ENCODE measurements at places on chromosomes 13 and 19.

DNA sequence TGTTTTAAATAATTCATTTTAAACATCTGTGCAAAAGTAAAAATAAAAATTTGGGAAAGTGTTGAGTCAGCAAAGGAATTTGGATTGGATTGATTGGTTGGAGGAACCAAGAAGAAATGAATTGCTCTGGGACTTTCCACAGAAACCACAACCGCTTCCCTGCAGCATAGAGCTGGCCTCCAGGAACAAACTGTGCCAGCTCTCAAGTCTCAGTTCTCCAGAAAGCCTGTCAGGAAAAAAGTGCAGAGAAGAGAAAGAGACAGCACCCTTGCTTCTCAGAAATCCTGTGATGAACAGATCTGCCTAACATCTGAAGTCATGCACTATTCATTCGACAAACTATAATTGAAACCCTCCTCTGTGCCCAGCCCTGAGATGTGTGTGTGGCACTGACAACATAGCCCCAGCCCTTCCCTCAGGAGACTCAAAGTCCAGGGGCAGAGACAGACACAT lies 14.8 kb downstream of the LYPD3 start:
- H3K4me3 ChIP-seq: no peak overlapping the region
- H3K36me3 ChIP-seq: no peaks in the 10 kb centered on the region
- no peaks in the 10 kb centered on the region for H3K27me3 ChIP-seq
- H3K4me1 ChIP-seq: no peaks in the 10 kb centered on the region

- no peak for DNase-seq
- H3K4me3 ChIP-seq: no peak overlapping the region
- H3K4me1 ChIP-seq: no peaks in the 10 kb centered on the region
- peak overlapping the region; percentile 90 for H3K27ac ChIP-seq
- H3K36me3 ChIP-seq: peaks cover 11% of the 10 kb centered on the region
These were observed 1.2 kb upstream of the NUMBL start for GRCh38 chr19:40691421-40692211.

GRCh38 chr13:26973946-26974345 lies 197.7 kb downstream of the USP12 start:
- no peak overlapping the region for H3K27ac ChIP-seq
- no peak for DNase-seq
- no peaks in the 10 kb centered on the region for H3K36me3 ChIP-seq
- H3K4me3 ChIP-seq: no peak overlapping the region

- H3K27ac ChIP-seq: no peak overlapping the region
- H3K4me1 ChIP-seq: peaks cover 3% of the 10 kb centered on the region
- H3K4me3 ChIP-seq: no peak overlapping the region
- DNase-seq: no peak
- H3K36me3 ChIP-seq: no peaks in the 10 kb centered on the region
These were observed 44.7 kb upstream of the TFDP1 start for GRCh38 chr13:113539822-113540221.

GRCh38 chr13:46561691-46562090 lies 8.7 kb downstream of the LRCH1 start:
- H3K27me3 ChIP-seq: no peaks in the 10 kb centered on the region
- H3K4me3 ChIP-seq: no peak overlapping the region
- H3K4me1 ChIP-seq: no peaks in the 10 kb centered on the region
- H3K27ac ChIP-seq: no peak overlapping the region

- peak; percentile 79 for DNase-seq
- H3K27me3 ChIP-seq: no peaks in the 10 kb centered on the region
- H3K4me3 ChIP-seq: peak overlapping the region; percentile 1
These were observed 330.8 kb downstream of the DLEU7 start for GRCh38 chr13:50512474-50513299.

- no peak overlapping the region for H3K27ac ChIP-seq
- no peak overlapping the region for H3K4me3 ChIP-seq
- H3K36me3 ChIP-seq: no peaks in the 10 kb centered on the region
- no peaks in the 10 kb centered on the region for H3K27me3 ChIP-seq
- H3K4me1 ChIP-seq: no peaks in the 10 kb centered on the region
These were observed 110.8 kb downstream of the TNFRSF19 start for GRCh38 chr13:23680845-23681669.

- H3K27me3 ChIP-seq: no peaks in the 10 kb centered on the region
- H3K36me3 ChIP-seq: no peaks in the 10 kb centered on the region
- no peak overlapping the region for H3K27ac ChIP-seq
- H3K4me3 ChIP-seq: no peak overlapping the region
These were observed 671.0 kb upstream of the SLITRK1 start for GRCh38 chr13:84553227-84553626.

DNA sequence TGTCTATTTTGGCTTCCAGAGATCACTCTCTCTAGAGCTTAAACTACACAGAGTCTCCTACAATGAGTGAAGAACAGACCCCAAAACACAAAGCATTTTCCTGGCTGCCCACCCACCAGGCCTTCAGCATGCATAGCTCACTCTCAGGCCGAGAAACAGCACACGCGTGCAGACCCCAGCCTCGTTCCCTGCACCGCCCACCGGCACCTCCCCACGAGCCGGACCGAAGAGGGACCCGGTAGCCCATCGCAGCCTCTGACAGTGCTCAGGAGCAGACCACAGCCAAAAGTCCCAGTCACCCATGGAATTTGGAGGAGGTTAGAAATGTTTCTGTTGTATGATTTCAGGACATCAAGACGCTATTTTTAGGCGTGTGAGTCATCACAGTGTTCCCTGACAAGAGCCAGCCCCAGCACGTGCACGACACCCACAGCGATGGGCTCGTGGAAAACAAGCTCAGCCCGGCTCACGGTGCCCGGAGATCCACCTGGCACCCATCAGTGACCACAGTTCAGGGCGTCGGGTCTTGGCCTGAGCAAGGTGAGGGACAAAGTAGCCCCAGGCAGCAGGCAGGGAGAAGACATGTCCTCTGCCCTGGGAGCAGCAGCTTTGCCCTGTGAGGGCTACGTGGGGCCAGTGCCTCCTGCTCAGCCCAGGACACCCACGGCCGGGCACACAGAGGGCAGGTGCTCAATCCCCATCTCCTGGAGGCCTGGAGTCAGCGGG lies 50.1 kb upstream of the SPACA7 start:
- H3K4me3 ChIP-seq: no peak overlapping the region
- no peak overlapping the region for H3K27ac ChIP-seq
- peaks cover 5% of the 10 kb centered on the region for H3K27me3 ChIP-seq
- DNase-seq: no peak
- H3K4me1 ChIP-seq: no peaks in the 10 kb centered on the region

DNA sequence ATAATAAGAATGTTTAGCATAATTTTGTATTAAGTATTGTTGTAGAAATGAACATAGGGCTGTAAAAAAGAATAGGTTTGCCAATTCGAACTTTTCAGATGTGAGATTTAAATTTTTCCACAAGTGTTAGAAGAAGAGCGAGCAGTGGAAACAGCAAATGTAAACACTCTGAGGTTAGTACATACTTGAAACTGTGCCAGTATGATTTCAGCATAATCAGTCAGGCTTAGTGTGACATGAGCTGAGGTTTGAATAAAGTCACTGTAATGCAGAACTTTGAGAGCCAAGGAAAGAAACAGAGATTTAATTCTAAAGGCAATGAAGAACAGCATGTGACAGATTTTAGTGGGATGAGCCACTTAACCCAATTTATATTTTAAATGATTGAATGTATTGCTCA lies 2166.4 kb downstream of the PCDH9 start:
- no peak overlapping the region for H3K27ac ChIP-seq
- no peaks in the 10 kb centered on the region for H3K4me1 ChIP-seq
- H3K36me3 ChIP-seq: no peaks in the 10 kb centered on the region
- no peak for DNase-seq
- H3K27me3 ChIP-seq: no peaks in the 10 kb centered on the region

DNA sequence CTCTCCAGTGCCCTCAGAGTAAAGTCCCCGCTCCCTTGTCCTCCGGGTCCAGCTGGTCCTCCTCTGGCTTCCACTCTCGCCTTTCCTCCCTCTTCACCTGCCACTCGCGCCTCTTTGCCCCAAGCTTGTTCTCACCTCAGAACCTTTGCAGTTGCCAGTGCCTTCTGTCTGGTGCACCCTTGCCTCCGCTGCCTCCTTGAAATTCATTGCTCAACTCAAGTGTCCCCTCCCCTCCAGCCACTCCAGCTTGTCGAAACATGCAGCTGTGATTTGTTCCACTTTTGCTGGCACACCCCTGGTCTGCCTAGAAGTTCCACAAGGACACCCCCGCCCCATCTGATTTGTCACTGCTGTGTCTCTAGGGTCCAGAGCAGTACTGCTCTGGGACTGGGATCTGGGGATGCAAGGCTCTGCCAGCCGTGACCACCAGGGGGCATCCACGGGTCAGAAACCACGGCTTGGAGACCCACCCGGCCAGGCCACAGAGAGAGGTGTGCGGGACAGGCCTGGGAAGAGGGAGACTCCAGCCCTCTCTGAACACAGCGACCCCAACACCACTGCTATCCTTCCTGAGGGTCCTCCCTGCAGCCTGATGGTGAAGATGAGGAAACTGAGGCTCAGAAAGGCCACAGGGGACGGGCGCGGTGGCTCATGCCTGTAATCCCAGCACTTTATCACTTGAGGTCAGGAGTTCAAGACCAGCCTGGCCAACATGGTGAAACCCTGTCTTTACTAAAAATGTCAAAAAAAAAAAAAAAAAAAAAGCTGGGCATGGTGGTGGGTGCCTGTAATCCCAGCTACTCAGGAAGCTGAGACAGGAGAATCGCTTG lies 49.9 kb downstream of the AP1M1 start:
- H3K27me3 ChIP-seq: no peaks in the 10 kb centered on the region
- H3K4me3 ChIP-seq: no peak overlapping the region
- H3K27ac ChIP-seq: peak overlapping the region; percentile 3

DNA sequence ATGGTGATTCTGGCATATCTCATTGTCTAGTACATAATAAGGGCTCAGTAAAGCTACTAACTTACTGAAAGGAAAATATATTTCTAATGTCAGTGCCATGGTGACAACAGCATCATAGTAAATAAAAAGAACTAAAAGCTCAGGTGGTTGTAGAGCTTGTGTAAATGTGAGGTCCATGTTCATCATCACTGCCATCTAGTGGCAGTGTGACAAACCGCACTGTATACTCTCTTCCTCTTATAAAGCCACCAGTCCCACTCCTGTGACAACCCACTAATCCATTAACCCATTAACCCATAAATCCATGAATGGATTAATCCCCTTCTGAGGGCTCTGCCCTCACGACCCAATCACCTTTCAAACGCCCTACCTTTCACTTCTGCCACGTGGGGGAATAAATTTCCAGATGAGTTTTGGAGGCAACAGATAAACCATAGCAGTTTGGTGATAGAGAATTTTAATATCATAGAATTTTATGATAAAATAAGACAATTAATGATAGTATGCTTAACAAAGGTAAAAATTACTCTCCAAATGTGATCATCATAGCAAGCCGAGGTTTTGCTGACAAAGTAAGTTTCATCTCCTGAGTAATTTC lies 160.4 kb upstream of the SGCG start:
- H3K4me3 ChIP-seq: no peak overlapping the region
- no peaks in the 10 kb centered on the region for H3K27me3 ChIP-seq
- H3K36me3 ChIP-seq: no peaks in the 10 kb centered on the region

DNA sequence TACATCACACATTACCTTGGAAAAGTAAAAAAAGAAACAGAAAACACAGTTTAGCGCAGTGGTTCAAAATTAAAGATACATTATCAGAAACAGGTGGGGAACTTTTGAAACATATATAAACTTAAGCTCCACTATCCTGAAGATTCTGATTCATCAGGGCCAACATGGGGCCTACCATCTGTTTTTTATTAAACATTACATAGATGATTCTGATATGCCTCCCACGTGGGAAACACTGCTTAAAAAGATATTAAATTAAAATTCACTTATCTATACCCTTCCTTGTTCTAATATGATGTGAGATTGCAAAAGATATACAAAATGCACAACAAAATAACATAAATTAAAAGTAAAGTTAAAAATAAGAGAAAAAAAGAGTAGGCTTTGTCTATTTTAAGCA lies 125.0 kb downstream of the VWA8 start:
- H3K36me3 ChIP-seq: no peaks in the 10 kb centered on the region
- H3K4me3 ChIP-seq: no peak overlapping the region
- no peaks in the 10 kb centered on the region for H3K4me1 ChIP-seq
- DNase-seq: no peak

DNA sequence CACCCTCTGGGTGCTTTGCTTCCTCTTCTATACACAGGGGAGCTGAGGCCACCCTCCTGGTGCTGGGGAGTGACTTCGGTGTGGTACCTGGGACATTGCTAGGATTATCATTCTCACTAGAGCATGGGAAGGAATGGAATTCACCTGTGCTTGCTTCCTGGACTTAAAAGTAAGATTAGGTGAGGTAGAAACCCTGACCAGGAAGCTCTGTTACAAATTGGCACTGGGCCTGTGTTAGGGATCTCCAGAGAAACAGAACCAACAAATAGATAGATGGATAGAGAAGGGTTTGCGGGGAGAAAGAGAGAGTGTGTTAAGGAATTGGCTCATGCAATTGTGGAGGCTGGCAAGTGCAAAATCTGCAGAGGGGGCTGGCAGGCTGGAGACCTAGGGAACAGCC lies 13.9 kb upstream of the SIAH3 start:
- no peaks in the 10 kb centered on the region for H3K36me3 ChIP-seq
- H3K4me3 ChIP-seq: no peak overlapping the region
- no peaks in the 10 kb centered on the region for H3K27me3 ChIP-seq
- no peak for DNase-seq

DNA sequence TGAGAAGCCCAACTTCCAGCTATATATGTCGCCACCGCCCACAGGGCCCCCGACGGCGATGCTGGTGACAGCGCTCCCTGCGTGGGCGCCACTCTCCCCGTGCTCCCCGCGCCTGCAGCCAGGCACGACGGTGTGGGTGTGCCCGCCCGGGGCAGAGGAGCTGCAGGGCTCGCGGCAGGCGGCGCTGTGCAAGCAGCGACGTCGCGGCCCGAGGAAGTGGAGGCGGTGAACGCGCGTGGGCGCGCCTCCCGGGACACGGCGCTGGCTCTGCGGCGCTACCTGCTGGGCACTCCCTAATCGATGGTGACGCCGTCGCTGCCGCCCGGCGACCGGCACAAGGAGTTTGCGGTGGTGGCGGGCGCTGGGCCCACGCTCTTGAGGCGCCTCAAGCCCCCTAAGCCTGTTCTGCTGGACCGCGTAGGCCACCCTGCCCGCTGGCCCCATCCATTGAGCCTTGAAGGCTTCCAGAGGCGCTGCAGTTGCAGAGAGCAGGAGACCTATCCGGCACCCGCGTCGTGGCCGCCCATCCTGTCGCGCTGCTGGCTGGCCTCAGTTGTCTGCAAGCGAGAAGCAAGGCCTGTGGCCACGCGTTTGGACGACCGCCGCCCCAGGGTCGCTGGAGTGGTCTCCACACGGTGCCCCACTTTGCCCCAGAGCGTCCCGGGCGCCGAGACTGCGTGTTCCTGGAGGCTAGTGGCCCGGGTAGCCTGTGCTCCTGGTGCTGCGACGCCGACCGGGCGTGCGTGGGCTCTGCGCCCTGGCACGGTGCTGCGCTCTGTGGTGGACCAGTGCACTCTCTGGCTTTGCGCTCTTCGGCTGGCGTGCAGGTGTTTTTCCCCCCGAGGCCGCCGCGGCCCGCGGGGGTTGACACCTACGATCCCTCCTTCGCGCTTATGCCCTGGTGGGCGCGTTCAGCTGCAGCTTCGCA lies 23.1 kb downstream of the LRFN3 start:
- DNase-seq: no peak
- peaks cover 11% of the 10 kb centered on the region for H3K4me1 ChIP-seq
- no peak overlapping the region for H3K4me3 ChIP-seq

- no peak for DNase-seq
- H3K4me3 ChIP-seq: no peak overlapping the region
- no peaks in the 10 kb centered on the region for H3K27me3 ChIP-seq
These were observed 16.5 kb downstream of the ARHGEF7 start for GRCh38 chr13:111131611-111132010.

GRCh38 chr19:29573486-29573885 lies 32.6 kb upstream of the POP4 start:
- no peaks in the 10 kb centered on the region for H3K36me3 ChIP-seq
- no peak overlapping the region for H3K27ac ChIP-seq
- DNase-seq: no peak
- no peaks in the 10 kb centered on the region for H3K27me3 ChIP-seq
- H3K4me3 ChIP-seq: no peak overlapping the region

Data from right atrium auricular region (tissue), 2 donors.